ENCODE measurements at places on chromosomes 4 and X. TPM values are rescaled to one million over a fixed set of nuclear protein-coding genes. Genes with fewer than 3 reads are reported as not detected.
A peak's percentile ranks its signal among the peaks of the same experiment; 100 is the strongest.

- DNase-seq, result peak; percentile 59
Observed at GRCh38 chr4:139555705-139556070, 331 bp downstream of the SETD7 start.

Gene RIPPLY1
- total RNA-seq, result not detected

GRCh38 chr4:29565256-29565655 lies 1154.9 kb upstream of the PCDH7 start:
- DNase-seq, result no peak

Gene DIPK2B
- total RNA-seq, result 27.1 TPM

DNA sequence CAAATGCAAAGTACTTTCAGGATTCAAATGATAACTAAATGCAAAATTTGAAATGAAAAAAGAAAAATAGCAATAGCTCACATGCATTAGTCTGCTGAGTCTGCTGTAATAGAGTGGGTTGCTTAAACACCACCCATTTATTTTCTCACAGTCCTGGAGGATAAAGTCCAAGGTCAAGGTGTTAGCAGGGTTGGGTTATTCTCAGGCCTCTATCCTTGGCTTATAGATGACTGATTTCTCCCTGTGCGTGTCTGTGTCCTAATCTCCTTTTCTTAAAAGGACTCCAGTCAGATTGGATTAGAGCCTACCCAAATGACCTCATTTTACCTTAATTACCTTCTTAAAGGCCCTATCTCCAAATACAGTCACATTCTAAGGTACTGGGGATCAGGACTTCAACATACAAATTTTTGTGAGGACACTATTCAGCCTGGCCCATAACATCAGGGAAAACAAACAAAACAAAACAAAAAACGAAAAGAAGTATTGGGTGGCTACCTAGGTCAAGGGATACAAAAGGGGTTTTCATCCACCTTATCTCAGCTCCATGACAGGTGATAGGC lies 6.3 kb upstream of the TBL1X start:
- DNase-seq, result no peak

GRCh38 chr4:51842167-51842553 lies 793 bp upstream of the DCUN1D4 start:
- DNase-seq, result peak; percentile 46

- DNase-seq, result no peak
Observed at GRCh38 chrX:39336671-39337311, 535.5 kb downstream of the MID1IP1 start.

DNA sequence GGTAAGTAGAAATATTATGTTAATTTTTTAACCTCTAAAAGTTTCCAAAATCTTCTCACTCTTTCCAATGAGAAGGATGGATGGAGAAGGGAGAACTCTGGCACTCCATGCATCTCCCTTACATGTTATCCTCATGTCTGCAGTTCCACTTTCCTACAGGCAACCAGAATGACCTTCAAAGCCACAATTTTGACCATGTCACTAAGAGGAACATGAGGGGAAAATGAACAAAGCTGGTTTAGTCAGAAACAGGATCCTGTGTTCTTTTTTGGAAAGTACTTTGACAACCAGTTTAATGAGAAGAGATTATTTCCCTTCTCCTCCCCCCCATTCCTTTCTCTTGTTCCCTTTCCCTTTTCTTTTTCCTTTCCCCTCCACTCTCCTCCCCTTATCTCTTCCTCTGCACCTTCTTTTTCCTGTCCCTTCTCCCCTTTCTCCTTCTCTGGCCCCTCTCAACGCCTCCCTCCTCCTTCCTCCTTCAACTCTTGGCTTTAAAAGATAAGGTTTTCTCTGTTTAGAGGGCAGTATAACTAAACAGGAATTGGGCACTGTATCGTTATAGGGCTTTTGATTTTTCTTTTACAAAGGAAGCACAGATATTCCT lies 42.5 kb downstream of the DTHD1 start:
- no peak for DNase-seq

DNA sequence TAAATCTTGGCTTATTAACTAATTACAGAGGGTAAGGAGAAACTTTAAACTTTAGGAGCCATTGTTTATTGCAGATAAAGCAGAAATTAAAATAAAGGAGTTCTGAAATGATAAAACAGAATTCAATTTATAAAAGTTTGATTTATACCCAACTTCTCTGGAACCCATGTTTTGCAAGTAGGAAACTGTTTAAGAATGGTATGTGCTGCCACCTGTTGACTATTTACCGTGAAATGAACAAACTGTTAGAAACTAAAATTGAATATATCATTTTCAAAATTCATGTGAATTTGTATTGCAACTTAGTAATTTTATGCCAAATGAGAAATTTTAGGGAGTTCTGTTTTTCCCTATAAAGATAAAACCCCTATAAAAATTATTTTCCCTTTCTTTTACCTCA lies 11.0 kb upstream of the TBC1D8B start:
- DNase-seq, result no peak

GRCh38 chr4:165207431-165208220 lies at the start of gene KLHL2:
TSS of gene KLHL2 (plus strand) at chr4:165207561. CDS start at chr4:165207877, 316 bp downstream.
- DNase-seq, result peak; percentile 72

DNA sequence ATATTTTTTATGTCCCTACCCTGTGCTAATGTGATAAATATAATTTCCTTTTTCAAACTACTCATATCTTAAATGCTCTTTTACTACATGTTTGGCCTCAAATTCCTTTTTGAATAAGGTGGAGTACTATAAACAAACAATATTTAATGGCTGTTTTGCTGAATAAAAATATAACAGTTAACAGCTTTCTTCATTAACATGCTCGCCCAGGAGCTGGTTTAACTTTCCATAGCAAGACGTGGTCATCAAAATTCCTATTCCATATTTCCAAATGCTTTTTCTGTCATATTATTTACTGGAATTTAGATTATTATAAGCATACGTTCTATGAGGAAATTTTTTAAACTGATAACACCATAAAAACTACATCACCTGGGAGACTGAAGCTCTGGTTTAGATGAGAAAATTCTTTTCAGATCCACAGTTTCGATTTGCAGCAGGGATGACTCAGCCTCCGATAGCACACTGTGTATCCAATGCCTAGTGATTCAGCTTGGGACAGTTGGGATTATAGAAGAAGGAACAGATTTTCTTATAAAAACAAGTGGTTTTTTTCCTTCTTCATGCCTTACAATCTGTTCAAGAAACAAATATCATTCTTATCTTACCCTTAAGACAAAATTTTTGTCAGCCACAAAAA lies 129.1 kb downstream of the FBXO8 start:
- DNase-seq, result no peak

Gene ATP1B4
- not detected for total RNA-seq

DNA sequence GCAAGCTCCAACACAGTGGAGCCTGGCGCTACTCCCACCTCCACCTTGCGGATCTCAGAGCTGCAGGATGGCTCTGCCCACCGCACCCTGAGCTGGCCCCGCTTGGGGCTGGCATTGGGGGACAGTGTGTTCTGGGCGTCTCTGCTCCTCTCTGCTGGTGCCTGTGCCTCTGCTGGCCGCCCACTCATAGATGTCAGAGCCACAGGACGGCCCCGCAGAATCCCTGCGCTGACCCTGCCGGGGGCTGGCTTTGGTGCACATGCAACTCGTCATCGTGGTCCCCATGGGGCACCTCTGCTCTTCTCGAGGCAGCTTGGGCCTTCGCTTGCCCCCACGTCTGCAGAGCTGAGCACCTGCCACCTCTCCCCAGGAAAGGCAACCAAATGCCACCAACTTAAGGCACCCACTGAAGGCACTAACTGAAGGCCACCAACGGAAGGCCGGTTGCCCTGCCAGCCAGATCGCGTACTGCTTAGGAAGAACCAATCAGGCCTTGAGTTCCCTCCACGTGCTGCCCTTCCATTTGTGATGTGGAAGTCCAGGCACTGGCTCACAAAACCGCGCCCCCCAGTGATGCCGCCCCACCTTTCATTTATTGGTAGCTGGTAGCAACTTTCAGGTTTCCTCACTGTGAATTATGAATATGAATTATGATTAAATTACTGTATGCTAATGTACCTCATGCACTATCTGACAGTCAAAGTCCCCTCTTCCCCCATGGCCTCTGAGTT lies 23.3 kb upstream of the FRG1 start:
- no peak for DNase-seq

GRCh38 chr4:126046081-126046614 lies 731.4 kb downstream of the FAT4 start:
- DNase-seq, result no peak

GRCh38 chrX:150362599-150363481 lies at the start of gene MAMLD1:
TSS of gene MAMLD1 (plus strand) at chrX:150363317. CDS start at chrX:150445517, 82,200 bp downstream.
- peak; percentile 67 for DNase-seq

Gene BANK1
- total RNA-seq, result 14.1 TPM

GRCh38 chrX:72051589-72051988 lies 80.1 kb downstream of the RTL5 start:
- peak; percentile 7 for DNase-seq

DNA sequence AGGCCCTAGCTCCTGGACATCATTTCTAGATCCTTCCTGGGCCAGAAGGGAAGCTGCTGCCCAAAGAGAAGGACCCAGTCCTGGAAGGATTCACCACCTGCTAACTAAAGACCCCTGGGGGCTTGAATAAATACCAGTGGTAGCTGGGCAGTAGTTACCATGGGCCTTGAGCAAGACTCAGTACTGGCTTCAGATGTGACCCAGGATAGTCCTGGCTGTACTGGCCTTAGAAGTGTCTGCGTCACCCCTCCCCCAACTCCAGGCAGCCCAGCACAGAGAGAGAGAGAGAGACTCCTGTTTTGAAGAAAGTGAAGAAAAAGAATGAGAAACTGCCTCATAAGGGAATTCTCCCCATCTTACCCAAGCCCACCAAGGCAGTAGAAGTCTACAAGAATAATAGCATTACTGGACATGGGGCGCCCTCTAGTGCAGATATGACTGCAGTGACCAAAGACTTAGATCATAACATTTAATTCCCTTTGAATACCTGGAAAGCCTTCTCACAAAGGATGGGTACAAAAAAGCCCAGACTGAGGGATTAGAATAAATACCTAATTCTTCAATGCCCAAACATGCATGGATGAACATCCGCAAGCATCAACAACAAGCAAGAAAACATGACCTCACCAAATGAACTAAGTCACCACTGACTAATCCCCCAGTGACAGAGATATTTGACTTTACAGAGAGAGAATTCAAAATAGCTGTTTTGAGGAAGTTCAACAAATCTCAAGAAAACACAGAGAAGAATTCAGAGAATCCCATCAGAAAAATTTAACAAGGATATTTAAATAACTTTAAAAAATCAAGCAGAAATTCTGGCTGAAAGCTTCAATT lies 171.8 kb downstream of the HNRNPD start:
- no peak for DNase-seq

GRCh38 chrX:22746081-22746480 lies 253.7 kb upstream of the DDX53 start:
- no peak for DNase-seq

Gene ADRA2C
- total RNA-seq, result 18.4 TPM

Gene DOCK11
- 14.1 TPM for total RNA-seq

Gene CFP
- total RNA-seq, result 4.3 TPM

Gene PFKFB1
- 0.89 TPM for total RNA-seq

DNA sequence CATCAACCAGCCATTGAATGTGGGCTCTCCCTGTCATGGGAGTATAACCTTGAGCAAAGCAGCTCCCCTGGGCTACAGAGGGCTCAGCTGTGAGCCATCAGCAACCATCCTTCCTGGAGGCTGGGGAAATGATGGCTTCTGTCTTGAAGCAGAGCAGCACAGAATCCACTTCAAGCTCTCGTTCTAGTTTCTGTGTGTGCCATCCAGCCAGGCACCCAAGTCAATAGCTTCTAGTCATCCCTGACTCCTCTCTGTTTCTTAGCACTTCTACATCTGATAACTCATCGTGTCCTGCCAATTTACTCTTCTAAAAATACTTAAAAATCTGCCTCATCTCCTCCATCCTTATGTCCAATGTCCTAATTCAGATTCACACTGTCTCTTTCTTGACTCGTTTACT lies 42.2 kb upstream of the TSPAN5 start:
- DNase-seq, result no peak

GRCh38 chrX:153731117-153731844 lies 6.6 kb downstream of the ABCD1 start:
- DNase-seq, result no peak

Gene CFI
- 21.3 TPM for total RNA-seq

DNA sequence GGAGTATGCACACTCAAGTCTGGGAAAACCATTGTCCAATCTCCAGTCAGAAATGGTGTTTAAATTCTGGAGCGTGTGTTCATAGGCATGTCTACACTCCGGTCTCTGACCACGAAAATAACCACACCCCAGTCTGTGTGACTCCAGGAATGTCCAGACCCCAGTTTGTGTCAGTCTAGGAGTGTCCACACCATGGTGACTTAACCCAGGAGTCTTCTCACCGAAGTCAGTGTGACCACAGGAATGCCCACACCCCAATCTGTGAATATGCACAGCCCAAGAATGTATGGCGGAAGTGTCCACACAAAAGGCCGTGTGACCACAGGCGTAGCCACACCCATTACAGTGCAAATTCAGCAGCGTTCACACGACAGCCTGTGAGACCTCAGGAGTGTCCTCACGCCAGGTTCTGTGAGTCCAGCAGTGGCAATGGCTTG lies 11.4 kb downstream of the FTSJ1 start:
- DNase-seq, result no peak

Gene PWWP3B
- total RNA-seq, result 0.52 TPM

Gene CPZ
- 7.4 TPM for total RNA-seq

DNA sequence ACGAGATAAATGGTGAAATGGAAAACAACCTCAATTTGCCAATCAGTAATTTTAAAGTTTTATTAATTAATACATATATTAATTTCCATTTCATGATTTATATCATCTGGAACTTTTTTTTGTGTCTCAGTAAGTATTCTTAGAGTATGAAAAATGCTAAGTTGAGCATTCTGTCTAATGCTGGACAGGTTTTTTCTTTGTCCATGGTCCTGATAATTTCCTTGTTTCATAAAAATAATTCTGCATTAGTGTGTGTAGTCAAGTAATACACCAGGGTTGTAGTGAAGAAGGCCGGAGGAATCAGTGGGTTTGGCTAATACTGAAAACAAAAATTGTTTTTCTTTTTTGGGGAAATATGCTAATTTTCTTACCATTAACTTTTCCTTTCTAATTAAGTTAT lies 9.9 kb downstream of the ANAPC4 start:
- no peak for DNase-seq

DNA sequence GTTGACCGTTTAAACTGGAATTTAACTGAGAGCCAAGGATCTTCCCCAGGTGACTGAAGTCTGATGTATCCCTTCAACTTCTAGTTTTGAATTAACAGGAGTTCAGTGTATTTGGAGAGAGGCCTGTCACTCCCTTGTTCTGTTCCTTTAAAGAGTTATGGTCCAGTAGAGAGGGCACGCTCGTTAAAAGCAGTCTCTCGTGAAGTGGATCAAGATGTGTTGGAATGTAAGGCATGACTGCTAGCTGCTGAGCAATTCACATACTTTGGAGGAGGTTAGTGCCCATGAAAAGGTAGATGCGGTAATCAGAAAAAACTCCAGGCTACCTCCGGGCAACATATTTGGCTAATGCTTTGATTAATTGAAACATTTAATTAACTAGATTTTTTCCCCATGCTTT lies 65.7 kb downstream of the SHROOM2 start:
- no peak for DNase-seq

Gene MAMLD1
- total RNA-seq, result 6.1 TPM

DNA sequence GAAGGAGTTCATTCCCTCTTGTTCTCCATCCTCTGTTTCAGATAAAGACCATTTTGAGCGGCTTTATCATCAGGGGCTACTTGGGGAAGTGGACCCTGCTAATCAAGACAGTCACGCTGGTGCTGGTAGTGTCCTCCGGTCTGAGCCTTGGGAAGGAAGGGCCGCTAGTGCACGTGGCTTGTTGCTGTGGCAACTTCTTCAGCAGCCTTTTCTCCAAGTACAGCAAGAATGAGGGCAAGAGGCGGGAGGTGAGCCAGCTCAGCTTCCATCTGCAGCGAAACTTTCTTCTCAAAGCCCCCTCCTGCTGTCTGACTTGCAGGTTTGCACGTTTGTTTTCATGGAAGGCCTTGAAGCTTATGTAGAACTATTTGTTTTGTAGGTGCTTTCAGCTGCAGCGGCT lies 49.5 kb downstream of the CLCN4 start:
- no peak for DNase-seq

Gene NPFFR2
- 0.60 TPM for total RNA-seq

Gene GRXCR1
- not detected for total RNA-seq

All from ureter (tissue), 1 donor.